NCI-H1694 (cell line): ENCODE measurements at places on chromosomes 2 and 18.

DNA sequence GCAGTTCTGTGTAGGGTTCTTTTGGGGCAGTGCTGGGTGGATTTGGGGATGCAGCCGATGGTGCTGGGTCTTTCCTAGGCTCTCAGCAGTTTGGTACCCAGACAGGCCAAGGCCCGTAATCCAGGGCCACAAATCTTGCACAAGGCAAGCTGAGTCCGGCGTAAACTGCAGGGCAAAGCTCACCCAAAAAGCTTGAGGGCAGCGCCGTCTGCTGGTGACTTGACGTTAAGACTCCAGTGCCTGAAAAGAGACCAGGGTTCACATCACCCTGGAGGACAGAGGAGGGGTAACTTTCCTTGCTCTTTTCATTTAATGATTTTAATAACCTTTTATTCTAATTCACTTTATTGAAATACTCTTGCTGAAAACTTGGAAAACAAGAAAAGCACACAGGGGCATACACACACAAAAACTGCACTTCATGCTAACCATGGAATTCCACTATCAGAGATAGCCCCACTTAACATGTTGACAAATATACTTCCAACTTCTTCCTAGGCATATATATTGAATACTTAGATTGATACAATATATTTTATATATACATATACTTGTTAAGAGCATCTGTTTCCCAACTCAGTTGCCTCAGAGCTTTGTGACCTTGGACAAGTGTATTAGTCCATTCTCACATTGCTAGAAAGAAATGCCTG, 38.9 kb downstream of the CNGA3 start:
- DNase-seq = peak; percentile 79

- DNase-seq = peak; percentile 64
These were observed 185.1 kb downstream of the MYO5B start for GRCh38 chr18:50009773-50010335.

GRCh38 chr2:74779587-74780135, 54.3 kb upstream of the HK2 start:
- no peak for DNase-seq

- DNase-seq = no peak
These were observed 4.5 kb upstream of the C2orf74 start for GRCh38 chr2:61157371-61158003.

- no peak for DNase-seq
These were observed 522.5 kb downstream of the GALR1 start for GRCh38 chr18:77772177-77772576.

DNA sequence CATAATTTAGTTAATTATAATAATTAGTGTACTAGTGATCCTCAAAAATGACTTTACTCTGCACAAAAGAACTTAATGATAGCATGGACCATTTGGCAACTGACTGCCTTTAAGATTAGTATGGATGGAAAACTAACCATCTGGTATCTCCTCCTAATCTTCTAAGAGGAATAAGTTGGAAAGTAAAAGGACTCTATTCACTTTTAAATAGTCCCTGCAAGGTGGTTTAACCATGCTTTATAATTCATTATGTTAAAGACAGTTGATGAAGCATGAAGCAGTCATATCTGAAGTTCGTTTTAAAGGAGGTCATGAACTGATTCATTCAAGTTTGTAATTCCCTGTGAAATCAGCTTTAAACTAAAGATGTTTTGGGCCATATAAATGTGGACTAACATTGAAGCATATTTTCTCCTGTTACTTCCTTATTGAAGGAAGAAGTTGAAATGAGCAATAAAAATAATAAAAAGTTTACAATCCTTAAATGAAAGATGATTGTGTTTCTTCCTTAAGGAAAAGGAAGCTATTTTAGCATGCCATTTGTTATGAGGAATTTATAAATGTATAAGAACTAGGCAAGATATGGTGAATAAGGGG, 446.0 kb downstream of the XIRP2 start:
- DNase-seq = no peak

- DNase-seq = no peak
These were observed 979.6 kb upstream of the CDH2 start for GRCh38 chr18:29156531-29156930.

- DNase-seq = no peak
These were observed 77.6 kb downstream of the SMIM21 start for GRCh38 chr18:75349668-75350511.

DNA sequence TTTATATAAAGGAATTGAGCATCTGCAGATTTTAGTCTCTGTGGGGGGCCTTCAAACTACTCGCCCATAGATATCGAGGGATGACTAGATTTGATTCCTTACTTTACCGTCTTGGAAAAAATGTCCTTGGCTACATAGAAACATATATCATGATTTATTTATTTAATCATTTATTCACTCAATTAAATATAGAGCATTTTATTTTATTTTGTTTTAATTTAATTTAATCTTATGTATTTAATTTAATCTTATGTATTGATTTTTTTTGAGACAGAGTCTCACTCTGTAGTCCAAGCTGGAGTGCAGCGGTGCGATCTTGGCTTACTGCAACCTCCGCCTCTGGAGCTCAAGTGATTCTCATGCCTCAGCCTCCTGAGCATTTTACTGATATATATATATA, 105.4 kb downstream of the SCN9A start:
- DNase-seq = no peak

- DNase-seq = no peak
These were observed 17.0 kb upstream of the CYTIP start for GRCh38 chr2:157460897-157461296.

DNA sequence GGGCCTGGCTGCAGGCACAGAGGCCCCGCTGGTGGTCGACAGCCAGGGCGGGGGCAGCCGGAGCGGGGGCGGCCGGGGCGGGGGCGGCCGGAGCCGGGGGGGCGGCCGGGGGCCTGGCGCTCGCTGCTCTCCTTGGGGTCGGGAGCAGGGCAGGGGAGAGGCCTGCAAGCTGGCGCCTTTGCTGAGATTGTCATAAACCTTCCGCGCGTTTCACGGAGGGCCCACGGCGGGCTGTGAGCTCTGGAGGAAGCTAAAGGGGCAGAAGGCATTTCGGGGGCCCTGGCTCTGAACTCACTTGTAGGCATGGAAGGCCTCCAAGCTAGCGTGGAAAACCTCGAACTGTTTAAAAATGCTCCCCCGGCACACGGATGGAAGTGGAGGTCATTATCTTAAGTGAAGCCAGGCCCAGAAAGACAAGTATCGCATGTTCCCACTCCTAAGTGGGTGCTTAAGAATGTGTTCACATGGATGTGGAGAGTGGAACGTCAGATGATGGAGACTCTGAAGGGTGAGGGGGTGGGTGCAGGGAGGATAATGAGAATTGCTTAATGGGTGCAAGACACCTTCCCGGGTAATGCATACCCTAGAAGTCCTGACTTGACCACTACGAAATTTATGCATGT, 629 bp downstream of the PRELID3A start:
- no peak for DNase-seq

- no peak for DNase-seq
These were observed 134.3 kb downstream of the ZNF236 start for GRCh38 chr18:76956648-76957047.

GRCh38 chr2:9199716-9200632, 6.6 kb upstream of the ASAP2 start:
- DNase-seq = no peak

DNA sequence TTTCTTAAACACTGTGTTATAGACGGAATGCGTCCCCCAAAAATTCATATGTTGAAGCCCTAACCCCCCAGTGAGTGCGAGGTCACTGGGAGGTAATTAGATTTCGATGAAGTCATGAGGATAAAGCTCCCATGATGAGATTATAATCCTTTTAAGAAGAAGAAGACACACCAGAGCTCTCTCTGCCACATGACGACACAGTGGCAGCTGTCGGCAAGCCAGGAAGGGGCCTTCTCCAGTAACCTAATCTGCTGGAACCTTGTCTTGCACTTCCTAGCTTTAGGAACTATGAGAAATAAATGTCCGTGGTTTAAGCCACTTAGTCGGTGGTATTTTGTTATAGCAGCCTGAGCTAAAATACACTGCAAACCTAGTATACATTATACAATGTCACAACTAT, 12.3 kb downstream of the TMEM237 start:
- DNase-seq = no peak

DNA sequence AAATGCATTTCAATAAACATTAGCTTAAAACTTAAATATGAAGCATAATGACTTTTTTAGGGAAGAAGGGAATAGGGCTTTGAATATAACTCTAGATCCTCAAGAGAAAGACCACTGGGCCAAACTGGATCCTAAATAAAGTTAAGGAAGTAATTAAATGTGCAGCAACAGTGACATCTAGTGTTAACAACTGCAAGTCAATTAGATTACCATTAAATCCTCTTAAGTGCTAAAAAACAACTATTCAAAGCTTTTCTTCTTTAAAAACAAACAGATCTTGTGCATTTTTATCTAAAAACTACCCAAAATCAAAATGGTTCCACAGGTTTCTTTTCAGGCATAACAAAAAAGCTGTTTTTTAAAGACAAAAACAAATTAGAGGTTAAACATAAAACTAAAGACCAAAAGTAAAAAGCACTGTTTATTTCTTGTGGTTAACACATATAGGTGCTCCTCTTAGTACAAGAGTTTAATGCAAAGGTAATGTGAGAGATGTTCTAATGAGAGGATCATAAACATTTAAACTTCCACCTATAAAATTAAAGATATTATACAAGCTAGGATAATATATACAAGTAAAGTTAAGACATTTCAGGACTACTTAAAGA, 111.4 kb downstream of the THADA start:
- DNase-seq = peak; percentile 65

- DNase-seq = no peak
These were observed 33.7 kb downstream of the TMEM17 start for GRCh38 chr2:62472312-62472711.

GRCh38 chr2:203719456-203720410, 13.3 kb downstream of the CD28 start:
- no peak for DNase-seq

- DNase-seq = no peak
These were observed 317.6 kb downstream of the LNPK start for GRCh38 chr2:175684466-175684865.

DNA sequence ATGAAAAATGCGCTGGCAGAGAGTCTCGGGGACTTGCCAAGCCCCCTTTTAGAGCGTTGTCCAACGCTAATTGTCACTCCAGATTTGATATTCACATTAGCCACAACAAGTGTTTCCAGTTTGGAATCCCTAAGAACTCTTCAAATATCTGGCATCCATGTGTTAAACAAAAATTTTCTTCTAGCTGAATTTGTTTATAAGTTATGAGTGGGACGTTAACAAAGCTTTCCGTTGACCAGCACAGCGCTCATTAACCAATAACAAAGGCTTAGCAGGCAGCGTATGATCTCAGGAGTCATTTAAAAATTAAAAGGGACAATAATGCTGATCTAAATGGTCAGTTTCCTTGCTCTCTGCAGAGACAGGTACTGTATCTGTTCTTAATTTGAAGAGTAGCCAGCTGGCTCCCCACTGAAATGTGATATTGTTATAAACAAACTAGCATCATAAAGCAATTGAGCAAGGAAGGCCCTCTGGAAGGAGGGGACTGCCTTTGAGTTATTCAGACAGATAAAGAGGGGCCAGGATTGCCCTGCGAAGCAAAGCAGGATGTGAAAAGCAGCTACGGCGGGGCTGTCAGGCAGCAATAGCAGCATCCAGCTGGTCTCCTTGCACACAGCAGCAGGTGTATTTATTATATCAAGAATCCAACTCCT, 337.2 kb upstream of the SALL3 start:
- no peak for DNase-seq

GRCh38 chr18:10241579-10241978, 212.9 kb upstream of the APCDD1 start:
- no peak for DNase-seq

GRCh38 chr2:240372101-240372500, 63.4 kb upstream of the GPC1 start:
- DNase-seq = no peak

- DNase-seq = no peak
These were observed 39.4 kb upstream of the GALR1 start for GRCh38 chr18:77210249-77210648.

DNA sequence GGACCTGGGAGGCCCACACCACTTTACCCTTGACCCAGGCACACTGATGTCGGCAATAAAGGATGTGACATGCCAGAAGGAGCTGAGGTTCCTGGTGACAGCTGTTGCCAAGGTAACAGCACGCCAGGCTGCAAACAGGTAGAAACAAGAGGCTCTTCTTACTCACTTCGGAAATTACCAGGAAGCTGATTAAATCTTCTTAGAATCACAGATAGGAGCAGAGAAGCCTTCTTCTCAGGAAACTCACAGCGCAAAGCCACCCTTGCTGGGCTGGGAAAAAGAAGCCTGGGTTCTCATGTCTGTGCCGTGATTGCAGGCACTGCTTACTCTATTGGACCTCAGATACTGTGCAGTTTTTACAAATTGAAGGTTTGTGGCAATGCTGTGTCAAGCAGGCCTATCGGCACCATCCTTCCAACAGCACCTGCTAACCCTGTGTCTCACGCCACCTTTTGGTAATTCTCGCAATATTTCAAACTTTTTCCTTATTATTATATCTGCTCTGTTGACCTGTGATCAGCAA, 61.0 kb upstream of the TAF1B start:
- DNase-seq = peak; percentile 14

- no peak for DNase-seq
These were observed 9.0 kb upstream of the FAM136A start for GRCh38 chr2:70310899-70311298.

GRCh38 chr2:75155115-75155514, 44.2 kb downstream of the TACR1 start:
- no peak for DNase-seq

DNA sequence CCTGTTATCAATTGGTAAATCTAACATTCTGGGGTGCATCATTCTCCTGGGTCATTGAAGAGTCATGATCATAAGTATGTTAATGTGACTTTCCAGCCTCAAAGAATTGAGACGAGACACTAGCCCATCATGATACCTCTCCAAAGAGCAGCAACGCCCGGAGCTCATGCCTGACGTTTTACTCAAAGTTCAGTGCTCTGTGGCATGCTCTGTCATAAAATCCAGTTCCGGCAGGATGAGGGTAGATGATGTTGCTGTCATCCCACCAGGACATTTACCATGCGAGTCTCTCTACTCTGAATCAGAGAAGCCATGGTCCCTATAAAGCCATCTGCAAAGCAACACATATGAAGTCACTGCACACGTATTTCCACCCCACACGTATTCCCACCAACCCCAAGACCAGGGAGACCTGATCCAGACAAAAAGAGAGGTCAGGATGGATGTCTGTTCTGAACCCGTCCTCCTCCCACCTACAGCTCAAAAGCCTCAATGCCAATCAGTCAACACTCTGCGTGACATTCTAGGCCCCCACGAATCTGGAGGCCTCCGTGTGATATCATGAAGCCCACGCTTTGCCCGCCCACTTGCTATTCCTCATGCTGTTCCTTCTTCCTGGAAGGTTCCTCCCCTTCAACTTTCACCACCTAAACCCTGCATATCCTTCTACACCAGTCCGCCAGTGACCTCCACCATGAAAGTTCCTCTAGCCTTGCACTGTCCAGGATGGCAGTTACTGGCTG, 85.8 kb downstream of the DNMT3A start:
- DNase-seq = no peak

- no peak for DNase-seq
These were observed at the start of gene FAM237A for GRCh38 chr2:206642075-206643025. Gene FAM237A, plus strand, starts transcription at chr2:206642487. Its CDS starts 1,750 bp downstream, at chr2:206644237.

- DNase-seq = no peak
These were observed 100.5 kb downstream of the CDC42EP3 start for GRCh38 chr2:37570773-37571586.
